ENCODE measurements at places on chromosomes 16 and 17. TPM values are rescaled to one million over a fixed set of nuclear protein-coding genes. Genes with fewer than 3 reads are reported as not detected.
A peak's percentile ranks its signal among the peaks of the same experiment; 100 is the strongest.

GRCh38 chr17:40931311-40931710 lies 6.1 kb downstream of the KRT23 start:
- H3K36me3 ChIP-seq = no peaks in the 10 kb centered on the region
- H3K4me1 ChIP-seq = no peaks in the 10 kb centered on the region
- DNase-seq = no peak
- no peaks in the 10 kb centered on the region for H3K27me3 ChIP-seq
- H3K27ac ChIP-seq = no peak overlapping the region
- H3K4me3 ChIP-seq = no peak overlapping the region

DNA sequence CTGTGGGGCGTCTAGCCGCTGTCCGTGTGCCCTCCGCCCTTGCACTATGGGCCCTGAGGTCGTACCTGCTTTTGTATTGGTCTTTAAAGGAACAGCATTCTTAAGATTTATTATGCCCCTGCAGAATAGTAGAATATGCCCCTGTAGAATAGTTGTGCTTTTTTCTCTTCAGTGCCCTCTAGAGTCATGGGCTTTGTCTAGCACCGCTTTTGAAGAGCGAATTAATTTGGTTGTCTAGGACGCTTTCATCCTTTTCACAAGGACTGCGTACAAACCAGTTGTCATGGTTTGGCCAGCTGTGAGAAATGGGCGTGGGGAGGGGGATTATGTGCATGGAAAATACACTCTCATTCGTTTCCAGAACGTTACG lies 621 bp downstream of the CEP95 start:
- DNase-seq = no peak
- H3K4me3 ChIP-seq = peak overlapping the region; percentile 96
- H3K27ac ChIP-seq = peak overlapping the region; percentile 100
- no peaks in the 10 kb centered on the region for H3K27me3 ChIP-seq

- no peaks in the 10 kb centered on the region for H3K36me3 ChIP-seq
- H3K4me3 ChIP-seq = no peak overlapping the region
- H3K4me1 ChIP-seq = no peaks in the 10 kb centered on the region
- no peaks in the 10 kb centered on the region for H3K27me3 ChIP-seq
- no peak for DNase-seq
- peak overlapping the region; percentile 3 for H3K27ac ChIP-seq
These were observed 30.5 kb downstream of the IQCK start for GRCh38 chr16:19748389-19749168.

DNA sequence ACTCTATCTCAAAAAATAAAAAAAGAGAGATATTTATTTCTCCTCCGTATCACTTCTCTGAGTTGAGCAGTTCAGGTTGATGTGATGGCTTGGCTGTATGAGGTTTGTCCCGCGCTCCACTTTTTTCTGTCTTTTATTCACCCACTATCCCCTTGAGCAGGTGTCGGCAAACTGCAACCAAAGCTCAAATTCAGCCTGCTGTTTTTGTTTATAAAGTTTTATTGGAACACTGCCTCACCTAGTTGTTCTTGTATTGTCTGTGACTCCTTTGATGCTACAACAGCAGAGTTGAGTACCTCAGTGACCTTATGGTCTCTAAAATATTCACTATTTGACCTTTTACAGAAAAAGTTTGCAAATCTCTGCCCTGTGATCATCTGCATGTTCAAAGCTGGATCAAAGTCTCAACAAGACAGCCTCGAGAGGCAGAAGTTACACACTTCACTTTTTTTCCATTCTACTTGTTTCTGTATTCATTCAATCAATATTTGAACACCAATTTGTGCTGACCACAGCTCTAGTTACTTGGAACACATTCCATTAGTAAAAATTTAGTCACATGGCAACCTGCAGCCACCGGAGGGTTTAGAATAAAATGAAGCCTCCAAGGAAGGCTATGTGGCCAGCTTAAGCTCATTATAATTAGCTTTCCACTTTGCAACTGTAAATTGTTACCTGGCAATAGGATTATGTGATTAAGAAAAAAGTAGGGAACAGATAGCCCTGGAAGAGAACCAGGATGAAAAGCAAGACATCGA lies 945.8 kb downstream of the KCNJ2 start:
- H3K36me3 ChIP-seq = no peaks in the 10 kb centered on the region
- no peaks in the 10 kb centered on the region for H3K4me1 ChIP-seq
- no peaks in the 10 kb centered on the region for H3K27me3 ChIP-seq
- no peak for DNase-seq
- H3K27ac ChIP-seq = no peak overlapping the region
- H3K4me3 ChIP-seq = no peak overlapping the region

DNA sequence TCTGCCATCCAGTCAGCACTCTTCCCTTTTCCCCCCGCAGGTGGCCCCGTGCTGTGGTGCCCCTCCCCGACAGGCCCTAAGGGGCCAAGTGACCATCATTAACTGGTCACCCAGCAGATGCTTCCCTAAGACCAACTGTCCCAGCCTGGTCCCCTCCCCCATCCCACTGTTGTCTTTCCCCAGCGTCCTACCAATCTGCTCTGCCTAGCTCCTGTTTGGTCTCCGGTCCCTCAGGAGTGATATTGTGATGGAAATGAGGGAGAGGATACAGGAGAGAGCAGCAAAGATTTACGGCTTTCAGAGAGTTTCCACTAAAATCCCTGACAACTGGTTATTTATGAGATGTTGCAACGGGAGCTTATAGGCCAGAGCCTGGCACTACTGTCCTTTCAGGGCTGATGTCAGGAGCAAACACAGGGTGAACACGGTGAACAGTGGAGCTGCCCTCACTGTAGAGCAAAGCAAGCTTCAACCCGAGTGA lies 1.4 kb upstream of the TTLL6 start:
- no peaks in the 10 kb centered on the region for H3K4me1 ChIP-seq
- no peak overlapping the region for H3K4me3 ChIP-seq
- no peaks in the 10 kb centered on the region for H3K36me3 ChIP-seq
- H3K27me3 ChIP-seq = no peaks in the 10 kb centered on the region
- no peak for DNase-seq

GRCh38 chr16:69141936-69142335 lies 9.5 kb downstream of the UTP4 start:
- H3K4me3 ChIP-seq = no peak overlapping the region
- H3K4me1 ChIP-seq = no peaks in the 10 kb centered on the region
- H3K27me3 ChIP-seq = no peaks in the 10 kb centered on the region
- DNase-seq = no peak
- H3K36me3 ChIP-seq = no peaks in the 10 kb centered on the region

GRCh38 chr16:177394-177822 lies 928 bp downstream of the HBA1 start:
- no peak overlapping the region for H3K4me3 ChIP-seq
- H3K36me3 ChIP-seq = no peaks in the 10 kb centered on the region
- no peak overlapping the region for H3K27ac ChIP-seq

- H3K27ac ChIP-seq = no peak overlapping the region
- H3K27me3 ChIP-seq = no peaks in the 10 kb centered on the region
- no peak for DNase-seq
- no peaks in the 10 kb centered on the region for H3K36me3 ChIP-seq
- H3K4me3 ChIP-seq = no peak overlapping the region
These were observed 6.6 kb downstream of the MYH8 start for GRCh38 chr17:10415161-10415560.

DNA sequence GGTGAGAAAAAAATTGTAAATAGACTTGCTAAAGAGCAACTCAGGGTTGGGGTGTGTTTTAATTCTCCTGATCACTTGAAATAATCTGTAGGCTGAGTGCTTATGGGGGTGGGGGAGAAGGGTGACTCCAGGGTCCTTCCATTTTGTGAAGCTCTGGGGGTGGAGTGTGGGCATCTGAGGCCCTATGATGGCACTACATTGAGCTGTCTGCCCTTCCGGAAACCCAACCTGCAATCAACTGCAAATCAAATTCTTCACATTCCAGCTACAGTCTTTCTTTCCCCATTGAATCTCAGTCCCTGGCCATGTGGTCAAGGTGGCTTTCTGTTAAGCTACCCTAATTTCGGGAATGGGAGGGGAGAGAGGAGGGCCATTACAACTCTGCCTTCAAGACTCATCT lies 6.0 kb upstream of the CDC6 start:
- no peak overlapping the region for H3K27ac ChIP-seq
- no peaks in the 10 kb centered on the region for H3K4me1 ChIP-seq
- DNase-seq = no peak
- no peak overlapping the region for H3K4me3 ChIP-seq
- no peaks in the 10 kb centered on the region for H3K36me3 ChIP-seq

GRCh38 chr16:1784977-1785845 lies 2.5 kb downstream of the NUBP2 start:
- no peaks in the 10 kb centered on the region for H3K27me3 ChIP-seq
- no peak overlapping the region for H3K27ac ChIP-seq
- H3K4me1 ChIP-seq = no peaks in the 10 kb centered on the region
- no peak for DNase-seq
- no peak overlapping the region for H3K4me3 ChIP-seq
- no peaks in the 10 kb centered on the region for H3K36me3 ChIP-seq

DNA sequence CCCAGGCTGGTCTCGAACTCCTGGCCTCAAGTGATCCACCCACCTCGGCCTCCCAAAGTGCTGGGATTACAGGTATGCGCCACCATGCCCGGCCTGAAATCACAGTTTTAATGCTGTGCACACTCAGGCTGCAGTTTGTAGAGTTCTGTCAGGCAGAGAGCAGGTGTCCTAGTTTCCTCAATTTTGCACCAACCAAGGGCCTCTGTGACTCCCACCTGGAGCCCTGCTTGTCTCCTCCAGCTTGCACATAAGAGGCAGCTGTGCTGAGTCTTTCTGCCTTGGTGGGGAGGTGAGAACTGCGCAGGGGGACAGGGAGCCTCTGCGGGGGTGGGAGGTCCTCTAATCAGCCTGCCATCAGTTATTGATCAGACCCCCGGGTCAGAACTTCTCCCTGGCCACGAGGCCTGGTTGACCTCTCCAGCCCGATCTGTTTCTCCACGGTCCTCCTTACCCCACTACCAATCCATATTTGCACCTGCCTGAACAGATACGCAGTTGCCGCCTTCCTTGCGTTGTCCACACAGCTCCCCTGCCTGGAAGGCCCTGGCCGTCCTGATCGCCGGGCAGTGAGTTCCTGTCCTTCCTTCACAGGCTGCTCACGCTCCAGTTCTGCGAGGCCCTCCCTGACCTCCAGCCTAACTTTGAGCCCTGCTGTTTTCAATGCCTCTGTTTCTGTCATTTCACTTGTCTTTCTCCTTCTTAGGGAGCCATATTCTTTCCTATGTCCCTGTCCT lies 48.1 kb upstream of the SIAH1 start:
- no peaks in the 10 kb centered on the region for H3K4me1 ChIP-seq
- H3K27me3 ChIP-seq = no peaks in the 10 kb centered on the region
- no peak overlapping the region for H3K27ac ChIP-seq

DNA sequence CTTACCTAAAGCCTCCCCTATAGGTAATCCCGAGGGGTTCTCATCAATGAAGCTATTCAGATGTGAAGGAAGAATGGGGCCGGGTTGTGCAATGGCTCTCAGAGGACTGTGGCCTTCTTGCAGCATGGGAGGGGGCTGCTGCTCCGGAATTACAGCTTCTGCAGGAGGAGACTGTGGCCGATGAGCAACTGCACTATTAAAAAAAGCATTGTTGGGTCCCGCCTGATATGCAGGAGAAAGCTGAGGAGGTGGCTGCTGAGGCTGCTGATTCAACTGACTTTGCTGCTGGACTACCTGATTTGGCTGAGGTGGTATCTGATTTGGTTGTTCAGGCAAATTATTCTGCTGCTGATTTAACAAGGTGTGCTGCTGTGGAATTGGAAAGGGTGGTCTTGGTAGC lies 64.8 kb downstream of the CACNG1 start:
- no peaks in the 10 kb centered on the region for H3K27me3 ChIP-seq
- H3K4me3 ChIP-seq = no peak overlapping the region

- H3K27ac ChIP-seq = no peak overlapping the region
- DNase-seq = no peak
- H3K36me3 ChIP-seq = no peaks in the 10 kb centered on the region
- H3K4me3 ChIP-seq = no peak overlapping the region
- H3K4me1 ChIP-seq = no peaks in the 10 kb centered on the region
These were observed 54.4 kb upstream of the ARHGAP44 start for GRCh38 chr17:12734926-12735325.

GRCh38 chr16:80666378-80667250 lies 125.8 kb downstream of the DYNLRB2 start:
- no peak for DNase-seq
- no peaks in the 10 kb centered on the region for H3K27me3 ChIP-seq
- no peaks in the 10 kb centered on the region for H3K36me3 ChIP-seq
- H3K4me3 ChIP-seq = no peak overlapping the region
- no peaks in the 10 kb centered on the region for H3K4me1 ChIP-seq

GRCh38 chr16:89722392-89723278 lies 1.3 kb downstream of the ZNF276 start:
- H3K27ac ChIP-seq = peak overlapping the region; percentile 91
- peak; percentile 66 for DNase-seq
- no peaks in the 10 kb centered on the region for H3K36me3 ChIP-seq
- no peaks in the 10 kb centered on the region for H3K4me1 ChIP-seq

GRCh38 chr16:47045459-47045858 lies 72.0 kb upstream of the DNAJA2 start:
- H3K27ac ChIP-seq = no peak overlapping the region
- no peak for DNase-seq
- H3K4me3 ChIP-seq = no peak overlapping the region
- no peaks in the 10 kb centered on the region for H3K36me3 ChIP-seq
- H3K4me1 ChIP-seq = no peaks in the 10 kb centered on the region

GRCh38 chr16:15836074-15836473 lies 20.8 kb downstream of the MYH11 start:
- H3K4me1 ChIP-seq = no peaks in the 10 kb centered on the region
- H3K27ac ChIP-seq = peak overlapping the region; percentile 75
- H3K27me3 ChIP-seq = no peaks in the 10 kb centered on the region
- DNase-seq = no peak
- no peaks in the 10 kb centered on the region for H3K36me3 ChIP-seq
- H3K4me3 ChIP-seq = no peak overlapping the region

- H3K4me3 ChIP-seq = no peak overlapping the region
- H3K36me3 ChIP-seq = no peaks in the 10 kb centered on the region
- DNase-seq = no peak
- H3K27ac ChIP-seq = no peak overlapping the region
These were observed 112.7 kb upstream of the CREBBP start for GRCh38 chr16:3993052-3993785.

DNA sequence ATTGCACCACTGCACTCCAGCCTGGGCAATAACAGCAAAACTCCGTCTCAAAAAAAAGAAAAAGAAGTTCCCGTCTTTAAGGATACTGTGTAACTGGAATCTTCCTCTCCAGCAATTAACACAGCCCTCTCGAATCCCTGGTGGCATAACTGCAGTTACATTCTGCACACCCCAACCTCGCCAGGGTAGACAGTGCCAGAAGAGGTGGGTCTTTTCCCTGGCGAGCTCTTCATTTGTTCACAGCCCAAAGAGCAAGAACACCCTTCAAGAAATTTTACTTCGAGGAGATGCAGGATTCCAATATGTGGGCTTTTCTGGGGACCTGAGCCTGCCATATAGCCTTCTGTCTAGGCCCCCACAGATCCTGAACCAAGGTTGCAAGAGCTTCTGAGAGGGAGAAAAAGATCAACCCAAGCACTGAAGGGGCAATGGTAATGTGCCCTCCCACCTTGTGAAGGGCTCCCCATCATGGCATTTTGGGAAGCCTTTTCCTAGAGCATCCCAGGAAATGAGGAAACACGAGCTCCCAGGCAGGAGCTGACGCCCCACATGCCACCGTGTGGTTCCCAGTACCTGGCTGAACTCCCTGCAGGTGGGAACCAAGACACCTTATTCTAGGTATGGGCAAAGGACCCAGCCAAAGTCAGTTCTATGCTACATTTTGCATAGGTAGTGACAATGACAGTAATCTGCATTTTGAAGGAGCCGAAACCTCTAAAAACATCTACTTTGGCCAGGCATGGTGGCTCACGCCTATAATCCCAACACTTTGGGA lies 26.9 kb downstream of the TK2 start:
- no peak for DNase-seq
- no peaks in the 10 kb centered on the region for H3K4me1 ChIP-seq
- H3K4me3 ChIP-seq = no peak overlapping the region
- H3K36me3 ChIP-seq = no peaks in the 10 kb centered on the region
- H3K27me3 ChIP-seq = no peaks in the 10 kb centered on the region

Gene KCNJ16
- 2.4 TPM for total RNA-seq

Gene CCDC40
- total RNA-seq = 4.1 TPM

Gene STAT5B
- 133 TPM for total RNA-seq

Gene DCTN5
- total RNA-seq = 42.3 TPM

All from uterus (tissue), 4 donors.